Activated T-cell treated with anti-CD3 and anti-CD28 coated beads, Interleukin-2, amount 50 U/mL, for 1 hour (primary cell): ENCODE measurements at places on chromosomes 16 and 17.

DNA sequence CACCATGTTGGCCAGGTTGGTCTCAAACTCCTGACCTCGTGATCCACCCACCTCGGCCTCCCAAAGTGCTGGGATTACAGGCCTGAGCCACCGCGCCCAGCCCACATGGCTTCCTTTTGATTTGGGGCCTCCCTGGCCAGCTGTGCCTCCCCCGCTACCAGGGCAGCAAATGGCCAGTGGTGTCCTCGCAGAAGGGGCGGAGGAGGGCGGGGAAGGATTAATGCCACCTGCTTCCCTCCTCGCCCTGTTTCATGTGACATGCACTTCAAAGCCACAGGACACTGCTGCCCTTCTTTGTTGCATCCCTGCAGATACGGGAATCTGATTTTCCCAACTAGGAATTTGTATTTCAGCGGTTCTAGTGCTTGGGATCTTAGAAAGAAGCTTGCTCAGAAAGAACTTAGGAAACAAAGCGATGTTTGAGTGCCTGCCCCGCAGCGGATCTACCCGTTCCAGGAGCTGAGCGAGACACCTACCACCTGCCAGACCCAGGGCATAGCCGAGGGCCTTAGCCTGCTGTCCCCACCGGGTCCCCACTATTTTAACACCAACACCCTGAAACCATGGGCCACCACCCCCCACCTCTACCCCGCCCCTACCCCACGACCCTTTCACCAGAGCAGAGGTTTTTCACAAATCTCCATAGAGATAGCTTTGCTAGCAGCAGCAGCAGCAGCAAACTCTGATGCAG is 37.7 kb upstream of the CCDC182 start:
- DNase-seq: no peak

DNA sequence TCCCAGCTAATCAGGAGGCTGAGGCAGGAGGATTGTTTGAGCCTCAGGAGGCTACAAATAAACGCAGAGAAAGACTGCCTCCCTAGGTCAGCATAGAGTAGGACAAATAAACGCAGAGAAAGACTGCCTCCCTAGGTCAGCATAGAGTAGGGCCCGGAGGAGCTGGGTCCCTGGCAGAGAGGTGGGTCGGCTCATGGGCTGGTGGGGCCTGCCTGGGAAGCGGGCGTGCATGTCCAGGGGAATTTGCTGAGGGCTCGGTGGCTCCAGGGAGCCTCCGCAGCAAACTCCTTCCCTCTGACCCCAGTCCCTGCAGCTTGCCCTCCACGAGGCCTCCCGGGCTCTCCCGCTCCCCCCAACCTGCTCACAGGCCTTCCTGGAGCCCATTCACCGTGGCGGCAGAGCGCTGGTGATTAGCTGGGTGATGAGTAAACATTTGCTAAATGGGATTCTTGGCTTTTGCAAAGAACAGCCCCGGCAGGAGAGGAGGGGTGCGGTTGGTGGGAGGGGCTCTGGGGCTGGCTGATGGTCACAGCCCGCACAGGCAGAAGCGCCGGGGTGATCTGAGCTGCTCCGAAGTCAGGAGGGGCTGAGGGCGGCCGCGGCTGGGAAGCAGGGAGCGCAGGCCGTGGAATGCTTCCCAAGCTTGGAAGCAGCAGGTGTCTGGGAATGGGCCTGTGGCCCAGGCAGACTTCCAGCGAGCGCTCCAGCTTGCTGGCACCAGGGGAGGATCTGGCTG is 93.1 kb downstream of the RTN4RL1 start:
- no peak for DNase-seq

GRCh38 chr16:51949282-51949681 is 597.7 kb downstream of the TOX3 start:
- no peak for DNase-seq

DNA sequence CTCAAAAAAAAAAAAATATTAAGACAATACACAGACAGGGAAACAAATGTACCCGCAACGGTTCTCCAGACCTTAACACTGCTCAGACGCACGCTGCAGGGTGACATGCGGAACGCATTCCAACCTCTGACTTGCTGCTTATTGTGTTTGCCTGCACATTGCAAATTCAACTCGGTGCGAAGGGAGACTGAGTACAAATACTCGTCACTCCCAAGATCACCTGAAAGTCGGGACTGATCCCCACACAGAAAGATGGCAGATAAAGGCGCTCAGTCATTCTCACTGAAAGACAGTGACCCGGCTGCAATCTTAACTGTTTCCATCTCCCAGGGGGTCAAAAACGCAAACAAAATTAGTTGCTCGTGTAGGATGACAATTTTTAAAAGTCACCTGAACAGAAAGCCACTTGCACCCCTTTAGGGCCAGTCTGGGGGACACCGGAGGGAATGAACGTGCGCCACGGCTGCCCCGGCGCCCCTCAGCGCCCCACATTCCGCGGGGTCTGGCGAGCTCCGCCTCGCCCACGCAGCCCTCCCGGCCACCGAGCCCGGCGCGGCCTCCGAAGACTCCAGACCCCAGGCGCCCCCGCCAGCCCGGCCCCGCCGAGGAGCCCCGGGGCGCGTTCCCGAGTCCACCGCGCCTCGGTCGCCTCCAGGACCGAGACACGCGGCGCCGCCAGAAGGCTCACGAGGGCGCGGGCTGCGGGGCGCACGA is 589 bp downstream of the CLCN7 start:
- no peak for DNase-seq

DNA sequence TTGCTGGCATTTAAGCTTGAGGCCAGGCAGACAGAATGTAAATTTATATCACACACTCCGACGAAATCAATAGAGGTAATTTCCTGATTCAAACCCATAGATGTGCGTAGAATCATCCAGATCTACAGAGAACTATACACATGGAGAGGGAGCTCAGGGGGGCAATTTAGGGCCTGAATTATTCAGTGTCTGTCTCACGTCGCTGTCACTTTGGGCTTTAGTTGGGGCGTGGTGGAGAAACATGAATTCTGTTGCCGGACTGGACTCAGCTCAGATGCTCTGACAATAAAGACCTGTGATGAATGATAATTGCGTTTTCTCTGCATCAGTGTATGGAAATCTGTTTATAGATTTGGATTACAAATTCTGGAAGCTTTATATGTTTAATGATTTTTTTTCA is 32.5 kb upstream of the HS3ST2 start:
- no peak for DNase-seq

DNA sequence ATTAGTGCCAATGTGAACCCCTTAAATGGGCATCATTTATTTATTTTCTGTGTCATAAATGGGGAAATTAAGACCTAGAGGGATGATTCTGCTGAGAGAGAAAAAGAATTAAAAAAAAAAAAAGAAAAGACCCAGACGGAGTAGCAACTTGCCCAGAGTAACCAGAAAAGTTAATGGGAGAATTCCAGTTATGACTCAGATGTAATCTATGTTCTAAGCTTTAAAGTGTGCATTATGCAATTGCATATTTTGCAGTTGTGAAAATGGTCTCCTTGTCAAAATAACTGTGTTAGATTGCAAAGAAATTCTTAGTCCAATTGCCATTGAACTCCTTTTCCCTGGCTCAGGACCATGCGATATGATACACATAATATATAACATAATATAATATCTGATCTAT is 38.6 kb upstream of the TBX2 start:
- no peak for DNase-seq

DNA sequence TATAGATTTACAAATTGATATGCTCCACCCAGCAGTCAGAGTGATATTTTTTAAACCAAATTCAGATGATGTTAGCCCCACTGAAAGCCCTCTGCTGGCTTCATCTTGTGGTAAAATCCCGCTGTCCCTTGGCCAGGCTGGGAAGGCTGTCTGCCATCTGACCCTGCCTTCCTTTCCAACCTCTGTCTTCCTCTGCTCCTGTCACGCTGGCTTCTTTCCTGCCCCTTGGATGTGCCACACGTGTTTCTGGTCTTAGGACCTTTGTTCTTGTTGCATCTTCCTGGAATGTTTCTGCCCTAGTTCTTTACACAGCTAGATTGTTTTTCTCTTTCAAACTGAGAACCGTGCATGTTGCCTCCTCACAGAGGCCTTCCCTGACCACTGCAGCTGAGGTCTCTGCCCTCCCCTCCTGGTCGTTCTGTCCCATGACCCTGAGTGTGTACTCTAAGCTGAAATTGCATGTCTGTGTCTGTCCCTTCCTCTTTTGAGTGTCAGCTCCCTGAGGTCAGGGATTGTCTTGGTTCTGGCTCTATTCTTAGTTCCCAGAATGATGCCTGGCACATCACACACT is 11.4 kb downstream of the NT5M start:
- no peak for DNase-seq
